Lower lobe of right lung (tissue), 2 donors: ENCODE measurements at places on chromosomes 7 and 10. TPM values are rescaled to one million over a fixed set of nuclear protein-coding genes. Genes with fewer than 3 reads are reported as not detected.
A peak's percentile ranks its signal among the peaks of the same experiment; 100 is the strongest.

GRCh38 chr10:29737074-29737593, 102.4 kb upstream of the SVIL start:
- no peak for DNase-seq

DNA sequence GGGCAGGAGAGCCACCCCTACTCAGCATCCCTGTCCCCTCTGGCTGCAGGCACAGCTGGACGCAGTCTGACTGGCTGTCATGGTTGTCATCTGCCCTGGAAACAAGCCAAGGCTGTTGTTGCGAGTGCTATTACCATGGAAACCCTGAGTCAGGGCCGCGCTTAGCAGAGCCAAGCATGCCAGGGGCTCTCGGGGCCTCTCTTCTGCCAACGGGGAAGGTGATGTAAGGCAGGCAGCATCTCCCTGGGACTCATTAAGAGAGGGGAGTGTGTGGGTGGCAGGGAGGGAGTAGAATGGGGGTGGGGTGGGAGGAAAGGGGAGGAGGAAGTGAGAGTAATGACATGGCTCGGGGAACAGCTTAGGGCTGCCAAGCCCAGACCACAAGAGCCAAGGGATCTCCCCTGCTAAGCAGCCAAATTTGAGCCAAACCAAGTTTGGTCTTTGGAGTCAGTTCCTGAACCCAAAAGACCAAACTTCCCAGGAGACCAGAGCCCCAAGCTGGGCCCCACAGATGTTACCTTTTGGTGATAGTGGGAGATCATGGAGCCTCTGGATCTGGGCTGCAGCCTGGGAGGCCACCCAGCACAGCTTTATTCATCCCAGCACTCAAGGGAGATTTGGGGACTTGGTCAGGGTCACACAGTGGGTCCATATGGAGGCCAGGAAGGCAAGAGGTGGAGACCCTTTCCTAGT, 67.6 kb downstream of the TMEM130 start:
- DNase-seq = no peak

- no peak for DNase-seq
Measured at GRCh38 chr7:105439174-105439893, 50.6 kb upstream of the SRPK2 start.

- peak; percentile 63 for DNase-seq
Measured at GRCh38 chr7:71752171-71752935, 620.4 kb downstream of the GALNT17 start.

- DNase-seq = no peak
Measured at GRCh38 chr7:141575164-141575563, 24.0 kb downstream of the AGK start.

DNA sequence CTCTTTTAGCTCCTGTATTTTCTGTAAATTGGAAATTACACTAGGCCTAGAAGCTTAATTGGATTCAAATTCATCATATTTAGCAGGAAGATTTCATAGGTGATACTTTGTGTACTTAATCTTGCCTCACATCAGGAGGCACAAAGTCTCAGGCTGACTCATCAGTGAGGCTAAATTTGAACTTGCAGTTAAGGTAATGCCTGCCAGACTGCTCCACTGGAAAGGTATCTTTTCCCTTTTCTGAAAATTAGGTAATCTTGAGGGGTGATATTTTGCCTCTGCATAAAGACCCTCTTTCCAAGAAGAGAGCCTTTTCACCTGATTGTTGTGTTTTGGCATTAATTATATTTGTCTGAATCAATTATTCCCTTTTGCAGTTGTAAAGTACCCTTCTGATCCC, 14.6 kb downstream of the PPIA start:
- no peak for DNase-seq

- peak; percentile 90 for DNase-seq
Measured at GRCh38 chr10:132407846-132408278, 10.9 kb downstream of the PWWP2B start.

DNA sequence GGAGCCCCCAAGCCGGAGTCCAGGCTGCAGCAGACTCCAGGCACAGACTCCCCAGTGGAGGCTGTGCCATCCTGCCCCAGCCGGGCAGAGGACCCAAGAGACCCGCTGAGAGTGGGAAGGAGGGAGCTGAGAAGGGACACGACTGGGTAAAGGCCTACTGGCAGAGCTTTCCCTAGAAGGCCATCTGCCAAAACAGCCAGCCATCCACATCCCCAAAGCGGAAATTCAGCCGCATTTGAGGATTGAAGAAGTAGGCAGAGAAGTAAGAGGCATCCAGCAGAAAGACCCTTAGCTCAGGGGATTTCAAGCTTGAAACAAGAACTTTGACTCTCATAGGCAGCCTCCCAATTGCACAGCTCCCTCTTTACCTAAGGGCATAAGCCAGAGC, 857 bp downstream of the CPXM2 start:
- DNase-seq = no peak

DNA sequence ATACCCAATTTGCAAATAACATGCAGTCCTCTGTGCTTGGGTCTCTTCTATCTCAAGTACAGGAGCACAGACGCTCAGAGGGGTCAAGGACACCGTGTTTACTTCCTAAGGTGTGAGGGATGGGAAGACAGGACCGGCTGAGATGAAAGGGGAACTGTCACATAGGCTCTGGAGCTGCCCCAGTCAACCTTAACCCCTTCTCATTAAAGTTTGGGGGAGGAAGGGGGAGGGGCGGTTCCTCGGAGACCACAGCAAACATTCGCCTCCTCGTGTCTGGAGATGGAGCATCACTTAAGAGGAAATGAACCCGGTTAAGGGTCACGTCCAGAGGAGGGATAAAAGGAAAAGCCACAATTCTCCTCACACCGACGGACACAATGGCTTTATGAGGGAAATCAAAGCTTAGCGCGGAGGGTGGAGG, 1.1 kb downstream of the SH3PXD2A start:
- DNase-seq = no peak

DNA sequence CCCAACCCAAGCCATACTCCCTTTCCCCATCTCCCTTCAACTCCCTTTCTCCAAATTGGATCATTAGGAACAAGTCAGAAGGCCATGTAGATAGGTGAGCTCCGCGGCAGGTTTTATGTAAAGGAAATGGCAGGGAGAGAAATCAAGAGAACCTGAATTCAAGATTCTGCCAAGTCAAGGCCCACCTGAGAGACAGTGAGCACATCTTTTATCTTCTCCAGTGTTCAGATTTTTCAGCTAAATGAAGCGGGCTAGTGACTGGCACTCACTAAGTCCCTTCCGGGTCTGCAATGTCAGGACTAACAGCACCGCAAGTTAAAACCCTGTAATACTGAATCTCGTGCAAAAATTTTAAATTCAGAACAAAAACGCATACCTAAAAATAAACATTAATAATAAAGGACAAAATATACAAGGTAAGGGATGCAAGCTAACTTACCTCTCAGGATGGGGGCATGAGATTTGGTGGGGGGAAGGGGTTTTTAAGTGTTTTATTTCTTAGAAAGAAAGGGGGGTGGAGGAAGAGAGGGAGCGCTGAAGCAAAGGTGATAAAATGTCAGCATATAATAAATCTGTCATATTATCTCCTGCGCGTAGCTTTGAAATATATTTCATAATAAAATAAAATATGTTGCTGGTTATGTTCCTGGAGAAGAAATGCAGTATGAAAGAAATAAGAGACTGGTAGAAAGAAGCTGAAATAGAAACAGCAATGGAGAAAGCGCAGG, 17.6 kb downstream of the TCAF1 start:
- no peak for DNase-seq

DNA sequence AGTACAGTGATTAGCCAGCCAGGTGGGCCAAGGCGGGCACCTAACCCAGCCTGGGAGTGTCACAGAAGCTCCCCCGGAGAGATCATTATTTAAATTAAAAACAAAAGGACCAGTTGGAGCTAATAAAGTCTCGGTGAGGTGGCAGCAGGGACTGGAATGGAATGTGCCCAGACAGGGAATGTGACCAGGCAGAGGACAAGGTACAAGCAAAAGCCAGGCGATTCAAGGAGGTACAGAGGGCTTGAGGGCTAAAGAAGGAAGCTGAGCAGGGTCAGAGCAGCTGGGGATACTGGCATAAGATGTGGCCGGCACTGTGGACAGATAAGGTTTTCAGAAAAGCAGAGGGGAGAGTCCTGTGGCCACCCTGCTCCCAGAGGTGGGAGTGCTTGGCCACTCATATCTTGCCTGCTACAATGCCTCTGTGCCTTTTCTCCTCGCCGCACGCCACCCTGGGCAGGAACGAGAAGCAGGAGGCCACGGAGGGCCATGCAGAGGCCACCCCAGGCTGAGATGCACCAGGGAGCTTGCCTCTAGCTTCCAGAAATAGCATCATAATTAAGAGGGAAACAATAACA, 13.2 kb downstream of the TMEM273 start:
- DNase-seq = no peak

DNA sequence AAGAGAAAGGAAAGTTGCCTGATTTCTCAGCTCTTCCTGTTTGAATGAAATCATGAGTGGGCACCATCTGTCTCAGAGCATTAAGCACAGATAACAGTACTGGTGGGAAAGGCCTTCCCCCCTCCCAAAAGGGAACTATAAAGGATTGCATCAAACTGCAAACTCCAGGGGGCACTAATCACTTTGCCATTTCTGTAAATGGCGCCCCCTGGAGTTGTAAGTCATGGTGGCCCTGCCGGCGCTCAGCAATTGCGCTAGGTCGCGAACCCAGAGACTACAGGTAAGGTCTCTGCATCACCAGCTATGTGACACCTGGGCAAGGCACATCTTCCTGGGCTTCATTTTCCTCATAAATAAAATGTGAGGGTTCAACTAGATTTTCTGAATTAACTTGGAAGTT, 11.1 kb downstream of the LRRC4 start:
- no peak for DNase-seq

DNA sequence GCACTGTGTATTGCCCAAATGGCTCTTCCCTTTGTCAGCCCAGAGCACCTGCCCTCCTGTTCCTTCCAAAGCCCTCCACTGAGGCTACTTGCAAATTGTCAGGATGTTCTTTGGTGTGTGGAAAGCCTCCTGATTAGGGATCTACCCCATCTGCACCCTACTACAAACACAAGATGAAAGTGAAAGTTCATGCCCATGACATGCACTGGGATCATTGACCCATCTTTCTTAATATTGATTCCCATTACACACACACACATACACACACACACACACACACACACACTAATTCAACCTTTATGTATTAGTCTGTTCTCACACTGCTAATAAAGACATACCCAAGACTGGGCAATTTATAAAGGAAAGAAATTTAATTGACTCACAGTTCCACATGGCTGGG, 213.7 kb upstream of the IGFBP3 start:
- DNase-seq = no peak

DNA sequence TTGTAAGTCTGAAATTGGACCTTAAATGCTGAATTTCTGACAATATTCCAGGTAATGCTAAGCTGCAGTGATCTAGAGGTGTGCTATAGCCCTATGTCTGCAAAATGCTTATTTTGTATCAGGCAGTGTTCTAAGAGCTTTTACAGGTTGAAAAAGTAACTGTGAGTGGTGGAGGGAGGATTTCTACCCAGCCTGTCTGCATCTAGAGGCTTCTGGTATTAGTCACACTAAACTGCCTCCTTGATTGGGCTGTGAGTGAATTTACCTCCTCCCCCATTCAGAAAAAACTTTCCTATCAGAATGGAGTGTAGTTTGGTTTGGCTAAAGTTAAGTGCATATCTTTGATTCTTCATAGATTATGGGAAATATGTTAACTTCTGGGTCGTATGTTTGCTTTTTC, 56.8 kb downstream of the BBS9 start:
- DNase-seq = no peak

DNA sequence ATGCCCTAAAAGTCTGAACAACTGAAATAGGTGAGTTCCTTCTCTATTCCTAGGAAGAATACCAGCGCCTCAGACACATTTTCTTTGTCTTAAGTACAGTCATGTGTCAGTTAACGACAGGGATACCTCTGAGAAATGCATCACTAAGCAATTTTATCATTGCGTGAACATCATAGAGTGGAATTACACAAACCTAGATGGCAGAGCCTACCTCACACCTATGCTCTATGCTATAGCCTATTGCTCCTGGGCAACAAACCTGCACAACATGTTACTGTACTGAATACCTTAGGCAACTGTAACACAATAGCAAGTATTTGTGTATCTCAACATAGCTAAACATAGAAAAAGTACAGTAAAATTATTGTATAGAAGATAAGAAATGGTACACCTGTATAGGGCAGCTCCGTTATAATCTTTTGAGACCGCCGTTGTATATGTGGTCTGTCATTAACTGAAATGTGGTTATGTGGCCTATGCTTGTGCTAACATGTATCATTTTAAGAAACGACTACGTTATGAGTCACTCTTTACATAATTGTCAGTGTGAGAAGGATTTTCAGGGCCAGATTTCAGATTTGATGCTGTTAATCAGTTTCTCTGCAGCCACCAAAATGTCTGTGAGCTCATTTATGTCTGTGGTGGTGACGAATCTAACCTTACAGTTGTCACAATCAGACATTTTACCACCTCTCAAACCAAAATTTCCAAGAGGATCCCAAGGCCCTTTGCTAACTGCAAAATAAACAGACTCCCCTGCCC, 66.1 kb upstream of the STK17A start:
- no peak for DNase-seq

GRCh38 chr7:30184791-30185487, 50.2 kb downstream of the MTURN start:
- DNase-seq = no peak

DNA sequence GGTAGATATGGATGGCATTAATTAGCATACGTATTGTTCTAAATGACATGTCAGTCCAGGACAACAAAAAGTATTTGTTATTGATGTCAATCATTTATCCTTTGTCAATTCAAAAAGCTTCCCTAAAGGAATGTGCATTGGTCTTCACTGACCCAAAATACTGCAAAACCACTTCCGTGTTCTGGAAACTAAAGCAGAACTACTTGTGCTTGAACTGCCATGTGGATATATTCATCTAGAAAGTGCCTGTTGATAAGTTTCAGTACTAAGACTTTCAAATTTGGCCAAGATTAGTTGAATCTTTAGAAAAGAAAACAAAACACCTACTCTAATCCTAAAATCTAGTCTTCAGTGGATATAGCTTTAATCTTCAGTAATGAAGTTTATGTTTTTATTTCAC, 242.1 kb upstream of the PPP1R3A start:
- no peak for DNase-seq

- DNase-seq = no peak
Measured at GRCh38 chr7:69864822-69865221, 266.5 kb downstream of the AUTS2 start.

- no peak for DNase-seq
Measured at GRCh38 chr7:144720149-144720548, 115.7 kb downstream of the TPK1 start.

- no peak for DNase-seq
Measured at GRCh38 chr10:104016661-104017060, 49.7 kb downstream of the SLK start.

Gene CYP26C1
- total RNA-seq = 0.27 TPM

Gene CD36
- total RNA-seq = 141 TPM

Gene PAPOLB
- total RNA-seq = 0.24 TPM

Gene THAP5
- total RNA-seq = 26.6 TPM

Gene CHAT
- not detected for total RNA-seq

Gene VWDE
- total RNA-seq = 0.53 TPM

Gene OR2A5
- total RNA-seq = not detected

Gene FAM25C
- not detected for total RNA-seq
